Osteocyte (in vitro differentiated cells): ENCODE measurements at places on chromosomes 7 and 10. TPM values are rescaled to one million over a fixed set of nuclear protein-coding genes. Genes with fewer than 3 reads are reported as not detected.
A peak's percentile ranks its signal among the peaks of the same experiment; 100 is the strongest.

- DNase-seq: no peak
- no peak overlapping the region for H3K4me3 ChIP-seq
- no peaks in the 10 kb centered on the region for H3K27me3 ChIP-seq
- no peak overlapping the region for H3K27ac ChIP-seq
- H3K4me1 ChIP-seq: peaks cover 2% of the 10 kb centered on the region
Observed at GRCh38 chr7:121119047-121119446, 130.5 kb downstream of the CPED1 start.

DNA sequence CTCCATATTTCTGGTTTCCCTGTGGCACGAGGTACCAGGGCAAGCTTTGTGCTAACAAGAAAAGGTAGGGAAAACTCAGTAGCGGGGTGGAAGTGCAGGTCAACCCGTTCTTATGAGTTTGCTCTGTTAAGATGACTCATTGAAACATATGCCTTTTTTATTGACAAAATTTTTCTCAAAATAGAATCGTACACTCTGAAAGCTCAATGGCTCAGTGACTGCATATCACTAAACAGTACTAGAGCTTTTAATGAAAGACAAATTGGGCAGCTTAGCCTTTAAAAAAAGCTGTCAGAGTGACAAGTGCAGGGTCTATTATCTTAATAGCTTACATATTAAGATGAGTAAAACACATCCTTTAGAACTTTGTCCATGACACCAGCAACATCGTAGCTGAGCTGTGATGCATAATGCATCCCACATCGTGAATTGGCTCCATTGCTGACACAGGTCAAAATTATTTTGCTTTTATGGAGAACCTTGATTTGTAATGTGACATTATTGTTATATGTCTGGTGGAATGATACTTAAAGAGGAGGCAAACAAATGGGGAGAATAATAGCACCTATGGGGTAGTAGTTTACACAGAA lies 264.4 kb downstream of the ETV1 start:
- no peaks in the 10 kb centered on the region for H3K27me3 ChIP-seq
- H3K36me3 ChIP-seq: no peaks in the 10 kb centered on the region
- H3K4me1 ChIP-seq: peaks cover 2% of the 10 kb centered on the region
- H3K27ac ChIP-seq: no peak overlapping the region
- H3K4me3 ChIP-seq: no peak overlapping the region

- H3K4me3 ChIP-seq: no peak overlapping the region
- H3K36me3 ChIP-seq: no peaks in the 10 kb centered on the region
- H3K27ac ChIP-seq: peak overlapping the region; percentile 44
- peaks cover 59% of the 10 kb centered on the region for H3K4me1 ChIP-seq
Observed at GRCh38 chr7:16063716-16064675, 357.3 kb downstream of the CRPPA start.

- no peak for DNase-seq
- H3K36me3 ChIP-seq: no peaks in the 10 kb centered on the region
- H3K4me3 ChIP-seq: no peak overlapping the region
Observed at GRCh38 chr10:100743626-100744135, 1.7 kb upstream of the PAX2 start.

GRCh38 chr7:95951531-95951930 lies 179.2 kb downstream of the DYNC1I1 start:
- no peak for DNase-seq
- H3K27me3 ChIP-seq: no peaks in the 10 kb centered on the region

DNA sequence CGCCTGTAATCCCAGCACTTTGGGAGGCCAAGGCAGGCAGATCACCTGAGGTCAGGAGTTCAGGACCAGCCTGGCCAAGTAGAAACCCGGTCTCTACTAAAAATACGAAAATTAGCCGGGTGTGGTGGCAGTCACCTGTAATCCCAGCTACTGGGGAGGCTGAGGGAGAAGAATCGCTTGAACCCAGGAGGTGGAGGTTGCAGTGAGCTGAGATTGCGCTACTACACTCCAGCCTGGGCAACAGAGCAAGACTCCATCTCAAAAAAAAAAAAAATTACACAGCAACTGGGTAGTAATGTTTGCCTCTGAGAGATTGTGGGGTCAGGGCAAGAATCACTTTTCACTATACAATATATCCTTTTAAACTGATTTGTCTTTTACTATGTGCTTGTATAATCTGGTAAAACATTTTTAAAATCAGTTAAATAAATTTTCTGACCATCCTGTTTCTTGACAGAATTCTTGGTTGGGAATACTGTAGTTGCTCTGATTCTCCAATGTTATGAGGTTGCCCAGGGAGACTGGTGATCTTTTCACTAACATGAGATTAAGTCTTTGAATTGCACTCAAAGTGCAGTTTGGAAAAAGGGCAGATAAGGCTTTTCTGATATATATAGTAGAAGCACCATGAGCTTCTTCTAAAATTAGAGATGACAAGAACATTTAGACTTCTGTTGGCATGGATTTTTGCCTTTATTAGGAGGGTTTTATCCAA lies 1.5 kb downstream of the ENTPD7 start:
- H3K27me3 ChIP-seq: peaks cover 22% of the 10 kb centered on the region
- H3K4me3 ChIP-seq: peak overlapping the region; percentile 21
- H3K4me1 ChIP-seq: peaks cover 35% of the 10 kb centered on the region
- DNase-seq: no peak
- H3K27ac ChIP-seq: peak overlapping the region; percentile 79

- no peaks in the 10 kb centered on the region for H3K36me3 ChIP-seq
- DNase-seq: no peak
- H3K4me3 ChIP-seq: no peak overlapping the region
- peaks cover 2% of the 10 kb centered on the region for H3K4me1 ChIP-seq
- H3K27me3 ChIP-seq: no peaks in the 10 kb centered on the region
- no peak overlapping the region for H3K27ac ChIP-seq
Observed at GRCh38 chr10:79020605-79021004, 48.2 kb upstream of the ZMIZ1 start.

- no peaks in the 10 kb centered on the region for H3K36me3 ChIP-seq
- no peak for DNase-seq
- H3K27me3 ChIP-seq: peaks cover 30% of the 10 kb centered on the region
- no peak overlapping the region for H3K27ac ChIP-seq
- no peak overlapping the region for H3K4me3 ChIP-seq
- H3K4me1 ChIP-seq: no peaks in the 10 kb centered on the region
Observed at GRCh38 chr7:131741446-131741845, 185.0 kb upstream of the PODXL start.

GRCh38 chr10:116553378-116553980 lies 7.7 kb downstream of the PNLIP start:
- DNase-seq: no peak
- no peaks in the 10 kb centered on the region for H3K4me1 ChIP-seq
- no peak overlapping the region for H3K27ac ChIP-seq
- no peaks in the 10 kb centered on the region for H3K36me3 ChIP-seq
- H3K4me3 ChIP-seq: no peak overlapping the region
- no peaks in the 10 kb centered on the region for H3K27me3 ChIP-seq

- no peak overlapping the region for H3K27ac ChIP-seq
- no peaks in the 10 kb centered on the region for H3K4me1 ChIP-seq
- no peak for DNase-seq
- H3K36me3 ChIP-seq: peaks cover 9% of the 10 kb centered on the region
Observed at GRCh38 chr10:11260170-11260569, 242.5 kb downstream of the CELF2 start.

GRCh38 chr10:103553743-103554487 lies 60.4 kb downstream of the NEURL1 start:
- no peaks in the 10 kb centered on the region for H3K36me3 ChIP-seq
- peak overlapping the region; percentile 53 for H3K4me3 ChIP-seq
- no peak overlapping the region for H3K27ac ChIP-seq
- peaks cover 31% of the 10 kb centered on the region for H3K27me3 ChIP-seq

DNA sequence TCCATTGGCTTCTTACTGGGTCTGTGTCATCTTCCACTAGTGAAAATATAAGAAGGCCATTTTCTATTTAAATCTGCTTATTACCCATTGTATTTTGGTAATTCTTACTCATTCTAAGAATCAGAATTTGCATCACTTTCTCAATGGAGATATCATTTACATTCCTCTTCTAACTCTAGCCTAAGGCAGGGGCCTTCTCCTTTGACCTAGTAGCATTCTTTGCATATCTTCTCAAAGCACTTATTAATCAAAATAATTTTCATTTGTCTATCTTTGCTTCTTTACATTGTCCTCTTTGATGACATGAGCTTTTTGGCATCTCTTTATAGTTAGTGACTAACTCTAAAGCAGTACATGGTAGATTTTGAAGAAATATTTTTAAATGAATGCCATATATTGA lies 400.9 kb upstream of the SEMA3D start:
- peak overlapping the region; percentile 16 for H3K27ac ChIP-seq
- H3K27me3 ChIP-seq: no peaks in the 10 kb centered on the region
- no peak overlapping the region for H3K4me3 ChIP-seq
- no peaks in the 10 kb centered on the region for H3K36me3 ChIP-seq

- peaks cover 29% of the 10 kb centered on the region for H3K27me3 ChIP-seq
- no peak overlapping the region for H3K4me3 ChIP-seq
- no peaks in the 10 kb centered on the region for H3K36me3 ChIP-seq
- H3K27ac ChIP-seq: no peak overlapping the region
- no peak for DNase-seq
Observed at GRCh38 chr10:133156674-133157579, 3.1 kb upstream of the KNDC1 start.

DNA sequence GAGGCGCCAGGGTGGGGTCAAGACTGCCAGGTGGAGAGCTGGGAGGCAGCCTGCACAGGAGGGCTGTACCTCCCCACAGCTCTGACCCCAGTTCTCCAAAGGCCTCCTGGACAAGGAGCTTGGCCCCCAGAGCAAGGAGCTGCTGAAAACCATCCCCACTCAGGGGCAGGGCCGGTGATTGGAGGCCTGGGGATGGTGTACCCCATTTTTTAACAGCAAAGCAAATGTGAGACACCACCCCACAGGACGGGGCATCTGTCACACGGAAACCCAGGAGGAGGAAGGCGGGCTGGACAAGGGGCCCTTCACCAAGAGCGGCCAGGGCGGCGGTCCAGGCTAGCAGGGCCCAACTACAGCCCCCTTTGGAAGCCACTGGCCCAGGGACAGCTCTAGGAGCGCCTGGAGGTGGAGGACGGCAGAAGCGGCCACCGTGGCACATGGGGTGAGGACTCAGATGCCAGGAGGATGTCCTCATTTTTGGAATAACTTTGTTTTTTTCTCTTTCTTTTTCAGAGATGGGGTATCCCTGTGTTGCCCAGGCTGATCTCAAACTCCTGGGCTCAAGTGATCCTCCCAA lies 56.4 kb upstream of the TNRC18 start:
- H3K27ac ChIP-seq: no peak overlapping the region
- DNase-seq: no peak
- H3K36me3 ChIP-seq: peaks cover 10% of the 10 kb centered on the region
- peaks cover 14% of the 10 kb centered on the region for H3K4me1 ChIP-seq

DNA sequence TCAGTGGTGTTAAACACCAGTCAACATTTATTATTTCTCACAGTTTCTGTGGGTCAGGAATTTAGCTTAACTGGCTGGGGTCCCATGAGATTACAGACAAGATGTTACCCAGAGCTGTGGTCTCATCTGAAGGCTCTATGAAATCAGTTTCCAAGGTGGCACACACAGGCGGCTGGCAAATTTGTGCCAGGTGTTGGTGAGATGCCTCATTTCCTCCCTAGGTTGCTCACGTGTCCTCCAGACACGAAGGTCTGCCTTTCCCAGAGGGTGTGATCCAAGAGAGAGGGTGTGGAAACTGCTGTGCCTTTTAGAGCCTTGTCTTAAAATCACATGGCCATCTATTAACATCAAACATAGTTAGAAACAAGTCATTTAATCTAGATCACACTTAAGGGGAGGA lies 209.0 kb downstream of the JCAD start:
- peak overlapping the region; percentile 90 for H3K27ac ChIP-seq
- DNase-seq: no peak
- H3K4me1 ChIP-seq: peaks cover 31% of the 10 kb centered on the region

DNA sequence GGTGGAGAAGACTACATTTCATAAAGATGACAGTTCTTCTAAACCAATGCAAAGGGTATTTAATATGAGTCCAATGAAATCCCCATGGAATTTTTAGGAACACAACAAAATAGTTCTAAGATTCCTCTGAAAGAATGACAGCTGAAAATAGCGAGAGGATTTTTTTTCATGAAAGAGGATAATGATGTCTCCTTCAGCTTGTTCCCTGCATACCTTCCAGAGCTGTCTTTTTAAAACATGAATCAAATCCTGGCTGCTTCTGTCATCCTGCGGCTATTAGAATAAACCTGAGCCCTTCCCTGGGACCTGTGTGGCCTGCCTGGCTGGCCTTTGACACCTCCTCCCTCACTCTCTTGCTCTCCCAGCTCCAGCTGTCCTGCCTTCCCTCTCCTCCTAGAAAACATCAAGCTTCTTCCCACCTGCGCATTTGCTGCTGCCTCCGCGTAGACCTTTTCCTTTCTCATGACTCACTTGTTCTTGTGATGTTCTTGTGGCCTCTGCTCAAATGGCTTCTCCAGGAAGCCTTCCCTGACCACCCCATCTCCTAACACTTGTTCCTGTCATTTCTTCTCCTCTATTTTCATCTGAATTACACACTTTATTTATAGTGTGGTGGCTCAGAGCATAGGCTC lies 57.4 kb downstream of the EEPD1 start:
- no peak overlapping the region for H3K4me3 ChIP-seq
- no peaks in the 10 kb centered on the region for H3K36me3 ChIP-seq
- no peak overlapping the region for H3K27ac ChIP-seq
- DNase-seq: no peak
- peaks cover 25% of the 10 kb centered on the region for H3K4me1 ChIP-seq
- peaks cover 14% of the 10 kb centered on the region for H3K27me3 ChIP-seq

- peaks cover 22% of the 10 kb centered on the region for H3K4me1 ChIP-seq
- H3K4me3 ChIP-seq: no peak overlapping the region
- peaks cover 2% of the 10 kb centered on the region for H3K36me3 ChIP-seq
- no peak for DNase-seq
- no peak overlapping the region for H3K27ac ChIP-seq
- H3K27me3 ChIP-seq: no peaks in the 10 kb centered on the region
Observed at GRCh38 chr10:29009464-29009863, 279.4 kb upstream of the LYZL1 start.

- no peaks in the 10 kb centered on the region for H3K27me3 ChIP-seq
- no peak overlapping the region for H3K27ac ChIP-seq
- DNase-seq: no peak
- peaks cover 23% of the 10 kb centered on the region for H3K4me1 ChIP-seq
- H3K36me3 ChIP-seq: no peaks in the 10 kb centered on the region
Observed at GRCh38 chr7:370259-370625, 80.3 kb downstream of the FOXL3 start.

GRCh38 chr10:20406281-20407104 lies 490.6 kb downstream of the NEBL start:
- DNase-seq: no peak
- H3K4me1 ChIP-seq: peaks cover 10% of the 10 kb centered on the region

GRCh38 chr7:10756981-10757380 lies 216.7 kb upstream of the PHF14 start:
- no peaks in the 10 kb centered on the region for H3K36me3 ChIP-seq
- no peak for DNase-seq
- H3K4me1 ChIP-seq: no peaks in the 10 kb centered on the region

DNA sequence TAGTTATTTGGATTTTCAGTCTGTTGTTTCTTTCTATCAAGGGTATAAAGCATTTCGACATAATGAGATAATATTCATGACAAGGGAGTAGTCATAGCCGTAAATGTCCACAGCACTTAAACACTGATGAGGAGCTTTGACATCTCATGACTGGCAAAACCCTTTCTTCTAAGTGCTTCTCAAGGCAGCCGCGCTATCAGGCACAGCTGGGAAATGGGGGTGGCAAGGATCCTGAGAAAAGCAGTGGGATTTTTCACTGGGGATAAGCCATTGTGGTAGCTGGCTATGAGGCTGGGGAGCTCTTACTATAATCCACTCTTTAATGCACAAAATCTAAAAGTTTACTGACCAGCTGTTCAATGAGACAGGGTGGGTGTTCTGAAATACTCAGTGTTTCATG lies 493.2 kb upstream of the KLF6 start:
- H3K36me3 ChIP-seq: no peaks in the 10 kb centered on the region
- peak overlapping the region; percentile 96 for H3K27ac ChIP-seq
- H3K27me3 ChIP-seq: no peaks in the 10 kb centered on the region
- no peak for DNase-seq

The MYL10 gene
- total RNA-seq: 0.52 TPM in 1 of 2 replicates, not detected in the other

The HKDC1 gene
- 0.19 TPM in 1 of 2 replicates, not detected in the other for total RNA-seq

The ELAPOR2 gene
- total RNA-seq: 23.6 and 25.7 TPM in 2 replicates

The VIPR2 gene
- total RNA-seq: 0.19 and 0.39 TPM in 2 replicates

The HSPA12A gene
- total RNA-seq: 3.9 and 4.0 TPM in 2 replicates

The GPR15LG gene
- total RNA-seq: not detected in 2 replicates
